ENCODE measurements at places on chromosomes 16 and 17. TPM values are rescaled to one million over a fixed set of nuclear protein-coding genes. Genes with fewer than 3 reads are reported as not detected.

GRCh38 chr17:35568561-35568960 lies 7.9 kb upstream of the SLFN14 start:
- no peak for DNase-seq
- peaks cover 9% of the 10 kb centered on the region for H3K27me3 ChIP-seq
- peak overlapping the region; percentile 90 for H3K4me3 ChIP-seq
- H3K4me1 ChIP-seq: peaks cover 4% of the 10 kb centered on the region
- H3K36me3 ChIP-seq: no peaks in the 10 kb centered on the region

- no peak overlapping the region for H3K27ac ChIP-seq
- DNase-seq: peak; percentile 83
- H3K4me1 ChIP-seq: no peaks in the 10 kb centered on the region
Observed at GRCh38 chr17:11935734-11936406, 61.4 kb downstream of the ZNF18 start.

DNA sequence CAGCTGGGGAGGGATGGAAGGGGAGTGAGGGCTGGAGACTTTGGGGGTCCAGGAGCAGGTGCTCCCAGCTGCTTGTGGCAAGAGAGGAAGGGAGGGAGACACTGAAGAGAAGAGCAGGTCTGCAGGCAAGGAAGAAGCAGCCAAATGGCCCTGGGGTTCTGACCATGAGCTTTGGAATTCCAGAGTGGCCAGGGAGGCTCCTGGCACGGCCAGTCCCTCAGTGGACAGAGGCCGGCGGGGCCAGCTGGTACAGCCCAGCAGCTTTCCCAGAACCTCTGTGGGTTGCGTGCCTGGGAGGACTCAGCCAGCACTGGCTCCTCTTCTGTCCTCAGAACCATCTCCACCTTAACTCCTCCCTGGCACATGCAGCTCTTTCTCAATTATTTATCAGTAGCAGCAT lies 233.0 kb downstream of the MSI2 start:
- no peaks in the 10 kb centered on the region for H3K36me3 ChIP-seq
- peaks cover 18% of the 10 kb centered on the region for H3K4me1 ChIP-seq
- H3K27me3 ChIP-seq: peaks cover 7% of the 10 kb centered on the region
- H3K27ac ChIP-seq: no peak overlapping the region
- DNase-seq: no peak
- H3K4me3 ChIP-seq: no peak overlapping the region

- H3K4me1 ChIP-seq: peaks cover 1% of the 10 kb centered on the region
- H3K27ac ChIP-seq: no peak overlapping the region
- H3K36me3 ChIP-seq: no peaks in the 10 kb centered on the region
- peaks cover 1% of the 10 kb centered on the region for H3K27me3 ChIP-seq
Observed at GRCh38 chr16:75204410-75204758, 2.6 kb downstream of the CTRB2 start.

DNA sequence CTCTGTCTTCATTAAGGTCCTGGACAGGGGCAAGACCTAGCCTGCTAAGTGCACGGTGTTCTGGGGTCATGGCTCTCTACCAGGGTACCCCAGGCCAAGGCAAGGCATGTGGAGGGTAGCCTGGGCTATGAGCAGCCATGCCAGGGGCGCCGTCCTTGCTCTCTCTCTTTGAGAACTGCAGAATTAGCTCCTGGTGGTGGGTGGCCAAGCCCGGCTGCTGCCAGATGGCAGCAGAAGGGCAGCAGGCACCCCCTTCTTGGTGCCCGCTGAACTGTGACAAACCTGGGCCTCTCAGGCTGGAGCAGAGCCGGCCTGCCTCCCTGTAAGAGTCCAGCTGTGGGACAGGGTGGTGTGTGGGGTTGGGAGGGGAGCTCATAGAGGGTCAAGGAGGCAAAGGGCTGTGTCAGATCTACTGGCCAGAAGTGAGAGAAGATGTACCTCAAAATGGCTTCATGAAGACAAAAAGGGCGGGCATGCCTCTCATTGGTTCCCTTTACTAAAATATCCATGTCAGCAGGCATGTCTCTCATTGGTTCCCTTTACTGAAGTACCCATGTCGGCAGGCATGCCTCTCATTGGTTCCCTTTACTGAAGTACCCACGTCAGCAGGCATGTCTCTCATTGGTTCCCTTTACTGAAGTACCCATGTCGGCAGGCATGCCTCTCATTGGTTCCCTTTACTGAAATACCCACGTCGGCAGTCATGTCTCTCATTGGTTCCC lies 81.7 kb upstream of the SDK2 start:
- no peak for DNase-seq
- H3K4me3 ChIP-seq: no peak overlapping the region
- no peak overlapping the region for H3K27ac ChIP-seq
- H3K36me3 ChIP-seq: peaks cover 8% of the 10 kb centered on the region
- peaks cover 9% of the 10 kb centered on the region for H3K4me1 ChIP-seq

DNA sequence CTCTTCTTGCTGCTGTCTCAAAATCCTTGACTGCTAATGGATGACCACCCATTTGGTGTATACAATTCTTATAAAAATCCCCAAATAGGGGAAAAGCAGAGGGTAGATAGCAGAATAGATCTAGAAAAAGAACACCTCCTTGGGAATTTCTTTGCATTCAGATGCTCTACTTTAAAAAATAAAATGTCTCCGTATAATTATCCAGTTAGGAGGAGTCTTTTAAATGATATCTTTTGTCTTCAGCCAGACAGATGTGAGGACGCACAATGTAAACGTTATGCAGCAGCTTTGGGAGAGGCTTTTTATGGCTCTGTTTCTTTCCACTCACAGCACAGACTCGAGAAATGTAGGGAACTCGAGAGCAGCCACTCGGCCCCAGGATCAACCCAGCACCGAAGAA lies 300.2 kb downstream of the IRF8 start:
- peaks cover 4% of the 10 kb centered on the region for H3K4me1 ChIP-seq
- no peak for DNase-seq
- no peak overlapping the region for H3K27ac ChIP-seq
- no peak overlapping the region for H3K4me3 ChIP-seq
- no peaks in the 10 kb centered on the region for H3K36me3 ChIP-seq

GRCh38 chr16:55426865-55427484 lies 52.0 kb upstream of the MMP2 start:
- H3K4me3 ChIP-seq: no peak overlapping the region
- H3K27me3 ChIP-seq: no peaks in the 10 kb centered on the region
- H3K4me1 ChIP-seq: no peaks in the 10 kb centered on the region

GRCh38 chr16:5479926-5480325 lies 382.3 kb upstream of the EEF2KMT start:
- peaks cover 9% of the 10 kb centered on the region for H3K4me1 ChIP-seq
- H3K27ac ChIP-seq: no peak overlapping the region
- DNase-seq: no peak
- no peak overlapping the region for H3K4me3 ChIP-seq

DNA sequence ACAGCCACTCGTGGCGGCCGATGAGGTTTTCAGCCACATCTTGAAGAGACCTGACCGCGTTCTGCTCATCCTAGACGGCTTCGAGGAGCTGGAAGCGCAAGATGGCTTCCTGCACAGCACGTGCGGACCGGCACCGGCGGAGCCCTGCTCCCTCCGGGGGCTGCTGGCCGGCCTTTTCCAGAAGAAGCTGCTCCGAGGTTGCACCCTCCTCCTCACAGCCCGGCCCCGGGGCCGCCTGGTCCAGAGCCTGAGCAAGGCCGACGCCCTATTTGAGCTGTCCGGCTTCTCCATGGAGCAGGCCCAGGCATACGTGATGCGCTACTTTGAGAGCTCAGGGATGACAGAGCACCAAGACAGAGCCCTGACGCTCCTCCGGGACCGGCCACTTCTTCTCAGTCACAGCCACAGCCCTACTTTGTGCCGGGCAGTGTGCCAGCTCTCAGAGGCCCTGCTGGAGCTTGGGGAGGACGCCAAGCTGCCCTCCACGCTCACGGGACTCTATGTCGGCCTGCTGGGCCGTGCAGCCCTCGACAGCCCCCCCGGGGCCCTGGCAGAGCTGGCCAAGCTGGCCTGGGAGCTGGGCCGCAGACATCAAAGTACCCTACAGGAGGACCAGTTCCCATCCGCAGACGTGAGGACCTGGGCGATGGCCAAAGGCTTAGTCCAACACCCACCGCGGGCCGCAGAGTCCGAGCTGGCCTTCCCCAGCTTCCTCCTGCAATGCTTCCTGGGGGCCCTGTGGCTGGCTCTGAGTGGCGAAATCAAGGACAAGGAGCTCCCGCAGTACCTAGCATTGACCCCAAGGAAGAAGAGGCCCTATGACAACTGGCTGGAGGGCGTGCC lies 30.1 kb downstream of the CIITA start:
- H3K27me3 ChIP-seq: peaks cover 3% of the 10 kb centered on the region
- peaks cover 6% of the 10 kb centered on the region for H3K36me3 ChIP-seq
- DNase-seq: no peak
- H3K27ac ChIP-seq: no peak overlapping the region
- no peaks in the 10 kb centered on the region for H3K4me1 ChIP-seq

- peak overlapping the region; percentile 90 for H3K27ac ChIP-seq
- peak overlapping the region; percentile 97 for H3K4me3 ChIP-seq
- H3K36me3 ChIP-seq: no peaks in the 10 kb centered on the region
Observed at GRCh38 chr17:42387661-42388380, 421 bp downstream of the STAT3 start.

DNA sequence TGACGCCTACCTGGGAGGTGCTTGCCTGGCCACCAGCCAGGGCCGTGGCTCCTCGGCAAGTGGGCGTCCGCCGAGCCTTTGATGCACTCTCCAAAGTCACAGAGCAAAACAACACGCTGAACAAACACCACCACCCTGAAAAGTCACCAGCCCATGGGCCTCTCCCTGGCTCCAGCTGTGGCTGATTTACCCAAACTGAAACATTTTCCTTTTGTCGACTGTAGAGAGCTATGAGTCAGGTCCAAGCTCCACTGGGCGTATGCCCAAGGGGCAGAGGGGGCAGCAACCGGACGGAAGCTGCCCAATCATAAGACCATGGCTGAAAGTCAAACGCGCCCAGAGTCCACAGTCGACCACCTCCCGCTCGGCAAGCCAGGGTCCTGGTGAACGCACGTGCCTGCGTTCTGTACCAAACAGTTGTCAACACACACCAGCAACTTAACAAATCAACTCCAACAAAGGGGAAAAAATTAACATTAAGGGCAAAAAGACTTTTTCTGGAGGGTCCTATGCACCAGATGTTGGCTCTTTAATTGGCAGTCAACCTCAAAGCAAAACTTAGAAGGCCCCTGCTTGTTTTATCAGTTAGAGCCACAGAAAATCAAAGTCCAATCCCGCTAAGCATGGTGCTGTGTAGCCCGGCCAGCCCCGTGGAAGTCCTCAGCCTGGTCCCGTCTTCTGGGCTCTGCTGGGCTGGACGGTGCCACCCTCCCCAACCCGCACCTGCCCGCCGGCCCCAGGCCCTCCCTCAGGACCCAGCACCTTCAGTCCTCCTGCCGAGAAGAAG lies 47.3 kb downstream of the TBC1D16 start:
- no peak for DNase-seq
- H3K4me1 ChIP-seq: peaks cover 43% of the 10 kb centered on the region

- peaks cover 3% of the 10 kb centered on the region for H3K4me1 ChIP-seq
- H3K4me3 ChIP-seq: peak overlapping the region; percentile 39
- H3K27me3 ChIP-seq: peaks cover 4% of the 10 kb centered on the region
- DNase-seq: no peak
- H3K36me3 ChIP-seq: peaks cover 5% of the 10 kb centered on the region
Observed at GRCh38 chr16:80569440-80570105, 28.8 kb downstream of the DYNLRB2 start.

GRCh38 chr16:71923941-71924690 lies 28.8 kb downstream of the IST1 start:
- H3K27me3 ChIP-seq: peaks cover 1% of the 10 kb centered on the region
- no peak overlapping the region for H3K27ac ChIP-seq
- peaks cover 2% of the 10 kb centered on the region for H3K4me1 ChIP-seq
- H3K36me3 ChIP-seq: no peaks in the 10 kb centered on the region
- no peak for DNase-seq

DNA sequence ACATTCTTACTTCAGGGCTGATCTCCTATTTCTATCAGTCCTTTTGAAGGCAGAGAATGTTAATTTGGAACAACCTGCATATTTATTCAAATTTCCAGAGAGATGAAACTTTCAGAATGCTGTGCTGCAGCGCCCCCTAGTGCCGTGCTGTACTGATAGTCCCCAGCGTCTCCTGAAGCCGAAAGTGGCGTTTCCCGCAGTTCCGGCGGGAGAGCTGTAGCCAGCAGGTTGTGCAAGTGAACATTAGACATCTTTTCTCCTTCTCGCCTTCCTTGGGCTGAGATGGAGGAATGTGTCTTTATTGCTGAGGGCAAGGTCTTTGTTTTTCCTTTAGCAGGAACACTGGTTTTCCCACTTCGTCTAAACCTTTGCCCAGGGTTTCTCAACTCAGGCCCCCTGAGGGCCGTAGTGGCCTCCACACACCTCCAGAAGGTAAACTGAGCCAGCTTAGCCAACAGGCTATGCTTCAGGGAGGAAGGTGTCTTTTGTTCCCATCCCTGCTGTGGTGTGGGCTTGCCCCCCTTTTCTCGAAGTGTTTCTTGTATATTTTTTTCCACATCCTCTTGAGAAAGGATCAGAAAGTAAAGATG lies 26.4 kb downstream of the USP10 start:
- no peaks in the 10 kb centered on the region for H3K36me3 ChIP-seq
- H3K4me3 ChIP-seq: no peak overlapping the region
- peak; percentile 93 for DNase-seq

DNA sequence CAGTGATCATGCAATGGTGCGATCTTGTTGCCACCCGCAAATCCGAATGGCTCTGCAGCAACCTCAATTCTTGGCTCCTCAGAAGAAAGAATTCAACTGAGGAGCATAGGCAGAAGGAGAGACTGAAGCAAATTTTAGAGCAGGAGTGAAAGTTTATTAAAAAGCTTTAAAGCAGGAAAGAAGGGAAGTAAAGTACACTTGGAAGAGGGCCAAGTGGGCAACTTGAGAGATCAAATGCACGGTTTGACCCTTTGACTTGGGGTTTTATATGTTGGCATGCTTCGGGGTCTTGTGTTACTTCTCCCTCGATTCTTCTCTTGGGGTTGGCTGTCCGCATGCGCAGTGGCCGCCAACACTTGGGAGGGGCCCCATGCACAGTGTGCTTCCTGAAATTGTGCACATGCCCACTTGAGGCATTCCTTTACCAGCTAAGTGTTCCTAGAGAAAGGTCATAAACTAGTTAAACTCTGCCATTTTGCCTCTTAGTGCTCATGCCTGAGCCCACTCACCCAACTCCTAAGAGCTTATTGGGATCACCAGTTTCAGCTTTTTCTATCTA lies 36.7 kb downstream of the ZNRF1 start:
- H3K4me1 ChIP-seq: no peaks in the 10 kb centered on the region
- H3K27ac ChIP-seq: no peak overlapping the region
- no peak overlapping the region for H3K4me3 ChIP-seq

Gene SLC7A6
- total RNA-seq: 78.1 TPM

Gene CRHR1
- total RNA-seq: 0.71 TPM

Gene VTN
- 0.25 TPM for total RNA-seq

Gene CLDN9
- 0.39 TPM for total RNA-seq

Gene CASKIN1
- total RNA-seq: 31.6 TPM

Gene TUBB3
- total RNA-seq: 3,960 TPM

Gene HYDIN
- 7.0 TPM for total RNA-seq

Gene NHLRC4
- total RNA-seq: 3.4 TPM

Measured in glutamatergic neuron (in vitro differentiated cells).